Activated naive CD4-positive, alpha-beta T cell (primary cell): ENCODE measurements at places on chromosomes 11 and 22.

- DNase-seq: no peak
These were observed 104.3 kb downstream of the TMEM135 start for GRCh38 chr11:87141980-87142514.

GRCh38 chr11:115869780-115870431, 365.7 kb upstream of the CADM1 start:
- DNase-seq: no peak

DNA sequence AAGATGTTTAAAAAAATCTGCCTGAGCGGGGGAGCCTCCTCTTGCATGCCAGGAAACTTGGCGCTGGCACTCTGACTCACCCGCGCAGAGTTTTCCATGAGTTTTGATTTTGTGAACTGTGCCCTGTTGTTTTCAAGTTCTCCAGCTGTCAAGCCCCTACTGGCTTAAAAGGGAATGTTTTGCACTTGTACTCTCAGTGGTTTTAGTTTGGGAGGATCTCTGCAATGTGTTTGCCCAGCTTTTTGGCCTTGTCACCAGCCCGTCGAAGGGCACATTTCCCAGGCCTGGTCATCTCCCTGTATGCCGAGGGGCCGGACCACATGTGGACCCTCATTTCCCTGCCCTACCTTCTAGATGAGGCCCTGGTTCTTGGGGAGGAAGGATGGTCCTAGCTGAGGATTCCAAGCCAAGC, 12.2 kb downstream of the MRGPRF start:
- no peak for DNase-seq

GRCh38 chr22:22848364-22848866, 39.2 kb upstream of the IGLL5 start:
- peak; percentile 52 for DNase-seq

GRCh38 chr11:134561331-134561720, 149.3 kb upstream of the B3GAT1 start:
- no peak for DNase-seq

DNA sequence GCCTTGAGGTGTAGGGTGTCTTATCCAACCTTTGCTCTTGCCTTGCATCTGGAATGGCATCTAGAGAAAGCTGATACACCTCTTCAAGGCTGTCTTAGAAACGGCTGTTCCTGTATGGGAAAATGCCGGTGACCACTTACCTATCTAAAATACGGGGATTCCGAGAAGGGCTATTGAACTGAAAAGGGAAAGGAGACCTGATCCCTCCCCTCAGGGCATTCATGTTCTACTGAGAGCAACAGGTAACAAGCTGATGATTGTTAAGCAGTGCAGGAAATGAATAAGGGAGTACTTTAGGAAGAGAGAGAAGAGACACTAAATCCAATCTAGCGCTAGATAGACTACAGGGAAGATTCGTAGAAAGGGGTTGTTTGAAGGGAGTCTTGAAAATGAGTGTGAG, 1388.1 kb downstream of the FAM181B start:
- no peak for DNase-seq

GRCh38 chr11:128628686-128629085, 41.3 kb upstream of the ETS1 start:
- no peak for DNase-seq

DNA sequence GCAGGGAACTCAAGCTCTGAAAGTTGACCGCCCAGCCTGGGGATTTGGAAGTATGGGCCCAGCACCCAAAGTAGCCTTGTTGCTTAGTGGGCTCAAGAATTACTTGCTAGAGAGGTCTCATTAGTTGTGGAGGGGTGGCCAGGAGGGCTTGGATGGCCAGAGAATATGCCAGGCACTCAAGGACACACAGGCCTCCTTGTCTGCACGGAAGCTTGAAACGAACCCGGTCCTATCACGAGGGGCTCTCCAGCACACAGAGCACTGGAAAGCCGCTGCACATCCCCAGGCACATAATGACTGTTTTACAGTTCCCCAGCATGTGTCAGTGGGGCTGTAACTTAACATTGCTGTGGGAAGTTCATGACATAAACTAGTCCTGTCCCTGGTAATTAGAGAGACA, 55.9 kb downstream of the NAT10 start:
- no peak for DNase-seq

DNA sequence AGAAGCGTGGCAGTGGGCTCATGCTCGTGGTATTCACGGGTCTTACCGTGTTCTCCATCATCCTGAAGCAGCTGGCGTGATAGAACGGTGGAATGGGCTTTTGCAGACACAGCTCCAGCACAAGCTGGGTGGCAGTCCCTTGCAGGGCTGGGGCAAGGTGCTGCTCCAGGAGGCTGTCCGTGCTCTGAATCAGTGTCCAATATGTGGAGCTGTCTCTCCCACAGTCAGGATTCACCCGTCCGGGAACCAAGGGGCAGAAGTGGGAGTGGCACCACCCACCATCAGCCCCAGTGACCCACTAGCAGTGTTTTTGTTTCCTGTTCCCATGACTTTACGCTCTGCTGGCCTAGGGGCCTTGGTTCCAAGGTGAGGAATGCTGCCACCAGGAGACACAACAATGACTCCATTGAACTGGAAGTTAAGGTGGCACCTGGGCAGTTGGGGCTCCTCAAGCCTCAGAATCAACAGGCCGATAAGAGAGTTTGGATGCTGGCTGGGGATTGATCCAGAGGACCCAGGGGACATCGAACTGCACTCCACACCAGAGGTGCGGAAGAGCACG, 16.9 kb upstream of the CD81 start:
- no peak for DNase-seq

- no peak for DNase-seq
These were observed 7.5 kb downstream of the CLCF1 start for GRCh38 chr11:67365736-67366444.

DNA sequence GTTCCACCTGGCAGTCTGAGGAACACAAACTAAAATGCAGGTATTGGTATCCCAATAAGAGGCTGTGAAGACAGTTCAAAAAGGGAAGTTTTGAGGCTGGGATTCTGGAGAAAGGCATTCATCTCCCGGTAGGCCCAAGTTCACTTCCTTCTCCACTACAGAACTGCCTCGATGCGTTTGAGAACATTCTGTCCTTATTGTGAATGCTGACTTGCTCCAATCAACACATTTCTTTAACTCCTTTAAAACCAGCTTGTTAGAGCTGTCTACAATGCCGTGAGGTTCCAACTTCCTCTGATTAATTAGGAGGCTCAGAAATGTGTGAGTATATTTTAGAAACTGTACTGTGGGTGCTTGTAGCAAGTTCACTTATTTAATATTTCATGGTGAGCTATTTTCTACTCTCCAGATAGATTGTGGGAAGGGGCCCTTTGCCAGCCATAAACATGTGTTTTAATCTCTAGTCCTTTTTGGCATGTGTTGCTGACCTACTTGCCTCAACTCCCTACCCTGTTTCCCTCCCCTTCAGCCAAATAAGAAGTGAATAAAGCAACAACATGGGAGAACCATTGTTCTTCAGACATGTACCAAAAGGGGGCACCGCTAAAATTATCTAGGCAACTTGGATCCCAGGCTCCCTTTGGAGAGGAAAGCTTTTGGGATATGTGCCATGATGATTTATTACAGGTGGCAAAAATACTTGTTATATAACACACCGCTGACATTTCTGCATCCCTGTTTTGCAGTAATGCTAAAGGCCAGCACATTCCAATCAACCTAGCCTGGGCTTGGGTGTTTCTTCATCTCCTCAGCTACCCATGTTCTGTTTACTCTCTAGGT, 245.6 kb downstream of the BLID start:
- DNase-seq: no peak

- DNase-seq: no peak
These were observed 150.0 kb upstream of the SYT13 start for GRCh38 chr11:45436118-45436517.

DNA sequence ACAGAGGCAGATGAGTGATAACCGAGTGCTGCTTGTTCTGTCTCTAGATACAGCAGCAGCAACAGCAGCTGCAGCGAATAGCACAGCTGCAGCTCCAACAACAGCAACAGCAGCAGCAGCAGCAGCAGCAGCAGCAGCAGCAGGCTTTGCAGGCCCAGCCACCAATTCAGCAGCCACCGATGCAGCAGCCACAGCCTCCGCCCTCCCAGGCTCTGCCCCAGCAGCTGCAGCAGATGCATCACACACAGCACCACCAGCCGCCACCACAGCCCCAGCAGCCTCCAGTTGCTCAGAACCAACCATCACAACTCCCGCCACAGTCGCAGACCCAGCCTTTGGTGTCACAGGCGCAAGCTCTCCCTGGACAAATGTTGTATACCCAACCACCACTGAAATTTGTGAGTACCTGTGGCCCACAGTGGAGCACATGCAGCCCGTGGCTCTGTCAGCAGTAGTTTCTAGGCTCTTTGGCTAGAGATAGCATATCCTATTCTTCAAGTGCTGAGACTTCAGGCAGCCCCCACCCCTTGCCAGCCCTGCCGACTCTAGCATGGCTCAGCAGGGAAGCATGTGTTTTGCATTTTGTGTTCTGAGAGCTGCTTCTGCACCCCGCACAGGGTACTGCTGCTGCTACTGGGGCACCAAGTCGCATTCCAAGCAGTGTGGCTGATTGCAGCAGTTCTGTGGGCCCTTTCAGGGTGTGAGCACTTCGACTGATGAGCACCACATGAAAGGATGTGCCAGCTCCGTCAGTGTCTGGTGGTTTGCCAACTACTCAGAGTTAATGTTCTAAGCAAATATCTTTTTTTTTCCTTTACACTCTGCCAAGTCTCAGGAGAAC, 59.2 kb downstream of the MED15 start:
- no peak for DNase-seq

GRCh38 chr11:131899950-131900580, 529.6 kb downstream of the NTM start:
- no peak for DNase-seq

- DNase-seq: no peak
These were observed 119.5 kb downstream of the ENTHD1 start for GRCh38 chr22:39773976-39774539.

DNA sequence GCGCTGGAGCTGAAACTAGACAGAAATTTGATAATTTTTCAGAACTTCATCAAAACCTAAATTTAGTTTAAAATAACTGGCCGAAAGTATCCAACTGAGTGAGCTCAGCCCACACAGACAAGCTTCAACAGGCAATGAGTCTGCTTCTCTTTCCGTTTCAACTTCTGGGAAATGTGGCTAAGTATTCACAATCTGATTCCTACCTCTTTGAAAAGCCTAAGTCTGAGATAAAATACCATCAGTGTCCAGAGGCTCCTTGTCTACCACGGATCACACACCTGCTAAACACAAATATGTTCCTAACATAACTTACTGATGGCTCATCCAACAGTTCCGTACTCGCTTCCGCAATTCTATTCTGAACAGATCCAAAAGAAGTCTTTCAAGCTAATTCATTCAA, 8.5 kb downstream of the SIK3 start:
- DNase-seq: no peak

DNA sequence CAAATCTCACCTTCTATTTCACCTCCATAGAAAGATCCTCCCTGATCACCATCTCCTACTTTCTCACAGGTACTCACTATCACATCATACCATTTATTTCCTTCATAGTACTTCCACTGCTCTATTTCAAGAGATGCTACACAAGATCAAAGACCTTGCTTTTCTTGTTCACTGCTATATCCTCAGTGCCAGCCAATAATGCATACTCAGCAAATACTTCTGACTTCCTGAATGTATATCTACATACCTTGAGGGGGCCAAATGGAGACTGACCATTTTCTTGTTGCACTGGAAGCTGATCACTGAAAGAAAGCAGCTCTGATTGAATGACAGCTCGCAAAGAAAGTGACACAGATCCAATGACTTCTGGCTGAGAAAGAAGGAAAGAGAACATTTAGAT, 64.7 kb downstream of the C2CD3 start:
- no peak for DNase-seq

DNA sequence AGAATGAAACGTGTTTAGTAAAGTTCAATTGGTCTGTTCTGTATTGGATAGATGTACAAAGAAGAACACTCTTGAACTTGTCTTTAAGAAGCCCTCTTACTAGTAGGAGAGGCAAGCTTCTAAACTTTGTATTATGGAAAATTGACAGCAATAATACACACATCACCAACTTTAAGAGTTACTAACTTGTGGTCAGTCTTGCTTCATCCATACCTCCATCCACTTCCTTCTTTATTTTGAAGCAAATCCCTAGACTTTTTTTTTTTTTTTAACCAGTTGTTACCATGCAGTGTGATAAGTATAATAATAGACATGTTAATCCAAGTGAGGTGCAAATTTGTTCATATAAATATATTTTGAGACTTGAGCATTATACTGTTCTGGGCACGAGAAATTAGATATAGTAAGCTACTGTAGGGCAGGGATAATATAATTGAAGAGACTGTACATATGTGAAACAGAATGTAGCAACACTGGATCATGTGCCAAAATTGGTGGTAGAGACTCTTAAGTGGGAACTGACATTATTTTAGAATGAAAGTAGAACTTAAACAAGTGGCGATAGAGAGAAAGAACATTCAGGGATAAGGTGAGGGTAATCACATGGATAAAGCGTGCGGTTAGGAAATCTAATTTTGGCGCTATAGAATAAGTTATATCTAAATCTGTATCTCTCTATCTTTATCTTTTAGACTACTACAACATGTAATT, 6.5 kb downstream of the FAR1 start:
- no peak for DNase-seq

DNA sequence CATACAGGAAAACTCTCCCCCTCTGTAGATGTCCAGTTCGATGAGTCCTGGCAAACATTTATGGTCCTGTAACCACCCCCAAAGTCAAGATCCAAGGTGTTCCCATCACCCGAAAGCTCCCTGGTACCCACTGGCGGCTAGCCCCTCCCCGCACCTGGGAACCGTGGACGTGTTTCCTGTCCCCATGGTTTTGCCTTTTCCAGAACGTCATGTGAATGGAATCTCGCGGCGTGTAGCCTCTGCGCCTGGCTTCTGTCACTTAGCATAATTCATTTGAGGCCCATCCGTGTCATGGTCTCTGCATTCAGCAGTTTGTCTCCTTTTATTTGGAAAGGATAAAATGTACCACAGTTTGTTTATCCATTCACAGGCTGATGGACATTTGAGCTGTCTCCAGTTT, 106.3 kb downstream of the KCNQ1 start:
- no peak for DNase-seq

DNA sequence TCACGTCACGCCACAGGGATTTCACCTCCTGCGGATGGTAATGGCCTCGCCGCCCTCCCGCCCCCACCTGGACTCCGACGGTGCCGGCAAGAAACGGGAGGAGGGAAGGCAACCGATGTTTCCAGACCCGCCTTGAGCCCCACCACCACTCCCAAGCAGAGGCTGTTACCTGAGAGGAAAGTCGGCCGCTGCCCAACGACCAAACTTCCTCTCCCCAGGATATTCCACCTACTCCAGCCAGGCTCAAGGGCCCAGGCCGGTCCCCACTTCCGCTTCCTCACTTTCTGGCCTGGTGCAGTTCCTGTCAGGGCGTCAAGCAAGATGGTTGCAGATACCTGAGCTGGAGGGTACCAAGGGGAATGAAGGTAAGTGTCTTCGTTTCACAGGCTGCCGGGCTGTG, at the start of gene ENTHD1:
TSS of gene ENTHD1 (minus strand) at position 235 of the 400 bp plus-strand sequence. CDS start 6,012 bp downstream, outside the sequence.
- DNase-seq: no peak
